ENCODE measurements at places on chromosomes 4 and X. TPM values are rescaled to one million over a fixed set of nuclear protein-coding genes. Genes with fewer than 3 reads are reported as not detected.

DNA sequence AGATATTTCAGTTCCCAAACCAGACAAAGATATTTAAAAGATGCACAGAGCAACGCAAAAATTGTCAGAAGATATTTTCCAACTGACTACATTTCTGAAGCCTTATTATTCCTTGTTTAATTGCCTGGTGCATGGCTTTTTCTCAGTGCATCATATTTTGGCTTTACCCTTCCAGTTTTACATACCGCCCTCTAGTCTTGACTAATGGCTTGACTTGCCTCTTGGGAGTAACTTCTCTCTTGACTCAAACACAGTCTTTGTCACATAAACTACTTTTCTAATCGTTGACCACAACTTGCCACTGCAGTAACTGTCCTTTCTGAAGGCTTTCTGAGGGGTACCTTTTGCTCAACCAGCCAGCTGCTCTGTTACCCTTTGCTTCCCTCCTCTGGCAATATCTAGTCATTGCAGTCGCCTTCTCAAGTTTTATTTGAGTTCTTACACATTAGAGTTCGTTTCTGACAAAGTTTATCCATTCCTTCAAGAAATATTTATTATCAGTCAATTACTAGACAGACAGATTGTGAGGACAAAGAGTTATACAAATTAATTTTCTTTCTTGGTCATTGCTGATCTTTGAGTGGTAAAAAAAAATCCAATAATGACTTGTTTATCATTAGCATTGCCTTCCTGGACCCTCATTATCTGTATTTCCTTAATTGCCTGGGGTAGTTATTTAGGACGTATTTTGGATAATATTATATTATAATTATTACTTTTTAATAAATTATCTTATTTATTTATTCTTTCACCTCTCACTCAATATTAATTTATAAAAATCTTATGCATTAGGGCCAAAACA is 506.9 kb upstream of the PCDH10 start:
- peak; percentile 46 for DNase-seq

GRCh38 chr4:116839826-116840225 is 245.6 kb downstream of the TRAM1L1 start:
- peak; percentile 0 for DNase-seq

- DNase-seq: no peak
These were observed 44.9 kb downstream of the JADE1 start for GRCh38 chr4:128854433-128854832.

Gene ARHGAP10
- 45.0 TPM for total RNA-seq

GRCh38 chr4:183550345-183551093 is 45.7 kb downstream of the ING2 start:
- peak; percentile 19 for DNase-seq

DNA sequence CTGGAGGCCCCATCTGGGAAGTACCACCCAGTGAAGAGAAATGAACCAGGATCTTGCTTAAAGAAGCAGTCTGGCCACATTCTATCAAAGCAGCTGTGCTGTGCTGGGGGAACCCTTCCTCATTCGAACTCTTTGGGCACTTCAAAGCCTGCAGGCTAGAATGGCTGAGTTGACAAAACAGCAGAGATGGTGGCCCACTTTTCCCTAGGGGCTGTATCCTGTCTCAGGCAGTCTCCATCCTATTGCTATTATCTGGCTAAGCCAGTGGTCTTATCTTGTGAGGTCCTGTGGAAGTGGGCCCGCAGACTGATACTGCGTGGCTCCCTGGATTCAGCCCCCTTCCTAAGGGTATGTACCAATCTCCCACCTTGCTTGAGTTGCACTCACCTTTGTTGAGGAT is 114.3 kb downstream of the VSIG4 start:
- no peak for DNase-seq

Gene C4orf51
- not detected for total RNA-seq

Gene TIGD4
- total RNA-seq: 0.25 TPM

DNA sequence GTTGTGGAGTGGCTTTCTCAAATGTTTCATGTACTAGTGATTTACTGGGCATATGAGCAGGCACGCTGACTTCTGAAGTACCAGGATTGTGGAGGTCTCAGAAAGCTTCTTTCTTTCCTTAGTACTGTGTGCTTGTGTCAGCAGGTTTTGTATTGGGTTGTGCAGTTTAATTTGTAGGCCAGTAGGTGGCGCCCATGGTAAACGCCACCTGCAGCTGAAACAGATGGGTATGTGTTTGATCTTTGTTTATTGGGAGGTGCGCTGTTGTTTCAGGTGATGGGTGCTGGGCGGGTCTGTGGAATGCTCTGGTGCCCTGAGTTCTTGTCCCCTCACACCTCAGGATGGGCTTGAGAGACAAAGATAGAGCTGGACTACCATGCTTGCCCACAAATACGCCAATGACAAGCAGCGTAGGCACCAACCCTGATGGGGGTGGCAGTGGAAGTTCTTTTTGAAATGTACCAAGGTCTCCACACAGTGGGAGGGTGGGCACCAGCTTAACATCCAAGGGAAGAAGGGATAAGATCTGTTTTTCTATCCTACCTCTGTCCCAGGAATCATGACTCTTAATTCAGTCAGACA is 141.5 kb downstream of the RPS6KA6 start:
- peak; percentile 19 for DNase-seq

All from fibroblast of the aortic adventitia (primary cell).